Tongue (tissue), 3 donors: ENCODE measurements at places on chromosomes 2 and 18.

GRCh38 chr2:55111570-55112228, 61.4 kb upstream of the RTN4 start:
- peak; percentile 57 for DNase-seq

- DNase-seq = no peak
Observed at GRCh38 chr18:35099911-35100310, 58.7 kb downstream of the MAPRE2 start.

- DNase-seq = no peak
Observed at GRCh38 chr2:196431076-196431475, 208.4 kb upstream of the CCDC150 start.

GRCh38 chr2:866009-866680, 84.5 kb upstream of the SNTG2 start:
- DNase-seq = no peak

GRCh38 chr18:25345081-25345866, 6.7 kb downstream of the ZNF521 start:
- DNase-seq = peak; percentile 46
